ENCODE measurements at places on chromosomes 16 and 17.

DNA sequence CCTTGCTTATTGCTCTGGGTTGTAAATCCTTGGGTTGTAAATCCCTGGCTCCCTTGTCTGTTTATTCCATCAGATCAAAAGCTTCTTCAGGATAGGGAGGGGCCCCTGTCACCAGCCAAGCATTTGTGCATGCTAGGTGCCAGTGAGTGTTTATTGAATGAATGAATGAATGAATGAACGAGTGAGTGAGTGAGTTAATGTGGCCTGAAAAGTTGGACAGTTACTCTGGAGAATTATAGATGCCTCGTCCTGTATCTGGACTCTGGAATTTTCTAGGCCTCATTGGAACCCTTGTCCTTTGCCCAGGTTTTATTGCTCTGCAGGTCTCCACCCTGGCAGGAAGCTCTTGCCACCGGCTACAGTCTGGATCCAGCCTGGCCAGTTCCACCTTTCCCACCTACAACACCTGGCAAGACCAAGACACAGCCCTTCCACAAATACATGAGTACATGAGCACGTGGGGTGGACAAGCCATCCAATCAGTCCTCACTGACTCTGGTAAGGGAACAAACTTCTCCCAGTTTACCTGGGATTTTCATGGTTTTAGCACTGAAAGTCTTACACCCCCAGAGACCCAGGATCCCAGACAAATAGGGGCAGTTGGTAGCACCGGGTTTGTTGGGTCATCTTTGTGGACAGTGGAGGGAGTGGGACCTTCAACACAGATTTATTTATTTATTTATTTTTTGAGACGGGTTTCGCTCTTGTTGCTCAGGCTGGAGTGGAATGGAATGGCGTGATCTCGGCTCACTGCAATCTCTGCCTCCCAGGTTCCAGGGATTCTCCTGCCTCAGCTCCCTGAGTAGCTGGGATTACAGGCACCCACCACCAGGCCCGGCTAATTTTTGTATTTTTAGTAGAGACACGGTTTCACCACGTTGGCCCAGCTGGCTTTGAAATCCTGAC lies 14.7 kb upstream of the CDH1 start:
- H3K27me3 ChIP-seq: no peaks in the 10 kb centered on the region
- H3K27ac ChIP-seq: no peak overlapping the region
- no peak overlapping the region for H3K4me3 ChIP-seq
- DNase-seq: no peak

DNA sequence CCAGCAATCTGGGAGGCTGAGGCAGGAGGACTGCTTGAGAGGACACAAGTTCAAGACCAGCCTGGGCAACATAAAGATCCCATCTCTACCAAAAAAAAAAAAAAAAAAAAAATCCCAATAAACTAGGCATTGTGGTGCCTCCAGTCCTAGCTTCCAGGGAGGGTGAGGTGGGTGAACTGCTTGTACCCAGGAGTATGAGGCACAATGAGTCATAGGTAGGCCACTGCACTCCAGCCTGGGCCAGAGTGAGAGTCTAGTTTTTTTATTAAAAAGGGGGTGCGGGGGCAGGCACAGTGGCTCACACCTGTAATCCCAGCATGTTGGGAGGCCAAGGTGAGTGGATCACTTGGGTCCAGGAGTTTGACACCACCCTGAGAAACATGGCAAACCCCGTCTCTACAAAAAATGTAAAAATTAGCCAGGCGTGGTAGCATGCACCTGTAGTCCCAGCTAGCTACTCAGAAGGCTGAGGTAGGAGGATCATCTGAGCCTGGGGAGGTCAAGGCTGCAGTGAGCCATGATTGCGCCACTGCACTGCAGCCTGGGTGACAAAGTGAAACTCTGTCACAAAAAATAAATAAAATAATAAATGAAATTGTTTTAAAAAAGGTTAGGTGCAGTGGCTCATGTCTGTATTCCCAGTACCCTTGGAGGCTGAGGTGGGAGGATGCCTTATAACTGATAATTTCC lies 7.8 kb upstream of the CHST6 start:
- no peaks in the 10 kb centered on the region for H3K36me3 ChIP-seq
- peaks cover 12% of the 10 kb centered on the region for H3K4me1 ChIP-seq
- H3K27ac ChIP-seq: no peak overlapping the region
- no peaks in the 10 kb centered on the region for H3K27me3 ChIP-seq

DNA sequence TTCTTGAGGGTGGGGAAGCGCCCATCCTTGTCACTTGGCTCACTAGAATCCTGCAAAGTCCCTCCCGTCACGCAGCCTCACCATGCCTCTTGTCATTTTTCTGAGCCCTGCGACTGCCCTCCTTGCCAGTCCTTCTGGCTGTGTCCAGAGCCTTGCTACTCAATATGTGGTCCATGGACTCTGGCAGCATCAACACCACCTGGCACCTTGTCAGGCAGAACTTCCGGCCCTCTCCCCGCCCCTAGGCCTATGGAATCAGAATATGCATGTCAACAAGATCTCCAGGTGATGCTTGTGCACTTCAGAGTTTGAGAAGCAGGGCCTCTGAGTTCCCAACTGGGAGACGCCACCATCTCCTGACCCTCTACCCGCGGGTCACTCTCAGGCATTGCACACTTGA lies 12.1 kb downstream of the PIMREG start:
- no peaks in the 10 kb centered on the region for H3K36me3 ChIP-seq
- no peak overlapping the region for H3K27ac ChIP-seq
- peak; percentile 15 for DNase-seq
- peaks cover 4% of the 10 kb centered on the region for H3K4me1 ChIP-seq
- H3K4me3 ChIP-seq: no peak overlapping the region

DNA sequence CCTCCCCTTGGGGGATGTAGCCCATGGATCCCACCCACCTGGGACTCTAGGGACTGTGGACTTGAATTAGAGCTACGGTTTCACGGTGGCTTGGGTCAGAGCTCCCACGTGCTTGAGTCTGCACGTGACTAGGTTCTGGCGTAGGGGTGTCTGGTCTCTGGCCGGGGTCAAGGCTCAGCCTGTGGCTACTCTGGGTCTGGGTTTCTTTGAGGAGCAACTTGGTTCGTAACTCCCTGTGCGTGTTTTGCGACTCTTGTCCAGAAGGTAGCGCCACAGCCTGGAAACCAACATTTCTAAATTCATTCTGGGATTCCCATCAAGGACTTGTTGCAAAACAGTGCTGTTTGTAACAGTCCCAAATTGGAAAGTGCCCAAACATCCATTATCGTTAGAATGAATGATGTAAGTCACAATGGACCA lies 470 bp upstream of the GGT6 start:
- no peak for DNase-seq
- H3K27ac ChIP-seq: no peak overlapping the region
- peaks cover 20% of the 10 kb centered on the region for H3K4me1 ChIP-seq
- no peak overlapping the region for H3K4me3 ChIP-seq

GRCh38 chr17:18263885-18264682 lies 3.6 kb downstream of the MIEF2 start:
- DNase-seq: no peak
- no peaks in the 10 kb centered on the region for H3K27me3 ChIP-seq
- H3K4me3 ChIP-seq: no peak overlapping the region
- H3K4me1 ChIP-seq: peaks cover 31% of the 10 kb centered on the region

Measured in heart left ventricle (tissue), 16 donors.